ENCODE measurements at places on chromosomes 7 and 10.

DNA sequence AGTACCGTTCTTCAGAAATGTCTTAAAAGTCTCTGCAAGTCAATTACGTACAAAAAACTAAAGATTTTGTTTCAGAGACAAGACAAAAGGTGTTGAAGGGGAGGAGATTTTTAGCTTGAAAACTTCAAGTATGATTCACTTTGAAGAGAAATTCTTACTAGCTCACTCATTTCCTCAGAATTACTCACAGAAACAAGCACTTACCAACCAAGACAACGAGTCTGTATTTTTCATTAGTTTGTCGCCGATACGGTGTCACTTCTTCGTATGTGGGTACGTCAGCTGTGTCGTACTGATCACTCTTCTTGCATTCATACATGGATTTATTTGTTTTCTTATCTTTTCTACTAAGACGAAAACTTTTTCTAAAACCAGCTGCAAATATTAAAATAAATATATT is 90.6 kb upstream of the ODAD2 start:
- DNase-seq: no peak

DNA sequence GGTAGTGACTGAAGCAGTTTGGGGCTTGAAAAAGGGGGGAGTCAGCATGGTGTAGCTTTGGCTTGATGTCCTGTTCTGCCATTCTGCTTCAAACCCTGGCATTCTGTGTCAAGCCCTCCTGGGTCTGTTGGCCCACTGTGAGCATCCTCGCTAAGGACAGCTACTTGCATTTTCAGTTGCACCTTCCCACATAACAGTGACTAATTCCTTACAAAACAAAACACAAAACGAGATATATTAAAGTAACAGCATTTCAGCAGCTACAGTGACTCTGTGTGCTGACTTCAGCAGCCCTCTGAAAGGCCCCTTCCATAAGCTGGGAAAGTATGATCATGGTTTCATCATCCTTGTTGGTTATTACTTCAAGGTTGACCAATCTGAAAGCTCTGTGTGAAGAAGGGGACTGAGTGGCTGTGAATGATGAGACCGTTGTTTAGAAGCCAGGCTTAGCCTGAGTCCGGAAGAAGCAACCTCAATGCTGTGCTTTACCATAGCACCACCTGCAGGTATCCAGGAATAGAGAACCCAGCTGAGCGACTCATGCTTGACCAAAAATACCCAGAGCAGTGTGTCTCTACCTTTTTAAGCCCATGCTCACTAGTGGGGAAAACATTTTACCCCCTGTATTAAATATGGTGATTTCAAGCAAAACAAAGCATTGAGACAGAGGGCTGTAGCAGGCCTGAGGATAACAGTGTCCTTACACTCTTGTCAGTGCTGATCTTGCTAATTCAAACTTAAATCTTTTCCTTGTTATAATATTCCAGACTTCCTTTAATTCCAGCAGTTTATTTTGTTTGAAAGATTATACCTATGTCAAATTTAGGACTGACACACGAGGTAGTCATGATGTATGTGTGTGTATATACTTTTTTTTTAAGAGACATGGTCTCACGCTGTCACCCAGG is 42.6 kb upstream of the CC2D2B start:
- no peak for DNase-seq

DNA sequence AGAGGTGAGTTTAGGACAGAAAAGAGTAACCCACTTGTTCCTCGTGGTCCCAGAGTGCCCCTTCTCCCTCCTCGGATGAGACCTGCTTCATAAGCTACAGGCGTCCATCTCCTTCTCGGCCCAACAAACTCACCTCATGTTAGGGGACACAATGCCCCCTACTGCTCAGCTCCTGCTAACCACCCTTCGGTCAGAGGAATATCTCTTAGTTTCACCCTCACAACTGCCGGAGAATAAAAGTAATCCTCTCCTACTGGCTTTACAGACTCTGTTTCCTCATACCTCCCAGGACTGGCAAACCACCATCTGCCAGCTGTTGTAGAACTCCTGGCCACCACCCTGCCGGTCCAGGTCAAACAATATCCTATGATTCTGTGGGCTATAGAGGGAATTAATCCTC is 3.2 kb downstream of the AKR1B15 start:
- DNase-seq: no peak

DNA sequence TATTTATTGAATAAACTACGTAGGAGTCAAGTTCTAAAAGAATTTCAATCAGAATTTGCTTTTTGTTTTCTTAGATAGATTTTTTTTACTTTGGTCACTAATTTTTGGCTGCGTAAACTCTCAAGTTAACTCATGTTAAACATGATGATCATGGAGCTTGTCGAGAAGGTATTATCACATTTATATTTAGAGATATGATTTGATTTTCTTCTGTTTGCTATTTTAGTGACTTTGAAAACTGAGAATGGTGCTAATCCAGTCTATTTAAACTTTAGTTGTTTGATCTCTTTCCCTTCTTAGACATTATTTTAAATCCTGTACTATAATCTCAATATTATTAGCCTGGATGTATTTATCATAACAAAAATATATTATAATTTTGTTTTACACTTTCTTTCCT is 179.4 kb upstream of the SEMA3C start:
- DNase-seq: no peak

- no peak for DNase-seq
These were observed 40.9 kb downstream of the UBN2 start for GRCh38 chr7:139271718-139272628.

- no peak for DNase-seq
These were observed 47.7 kb upstream of the LYZL1 start for GRCh38 chr10:29240986-29241660.

DNA sequence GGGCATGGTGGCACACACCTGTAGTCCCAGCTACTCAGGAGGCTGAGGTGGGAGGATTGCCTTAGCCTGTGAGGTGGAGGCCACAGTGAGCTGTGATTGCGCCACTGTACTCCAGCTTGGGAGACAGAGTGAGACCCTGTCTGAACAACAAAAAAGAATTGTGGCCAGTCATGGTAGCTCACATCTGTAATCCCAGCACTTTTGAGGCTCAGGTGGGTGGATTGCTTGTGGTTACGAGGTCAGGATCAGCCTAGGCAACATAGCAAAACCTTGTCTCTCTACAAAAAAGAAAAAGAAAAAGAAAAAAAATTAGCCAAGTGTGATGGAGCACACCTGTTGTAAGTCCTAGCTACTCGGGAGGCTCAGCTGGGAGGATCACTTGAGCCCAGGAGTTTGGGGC is 22.8 kb downstream of the MARCHF5 start:
- no peak for DNase-seq

DNA sequence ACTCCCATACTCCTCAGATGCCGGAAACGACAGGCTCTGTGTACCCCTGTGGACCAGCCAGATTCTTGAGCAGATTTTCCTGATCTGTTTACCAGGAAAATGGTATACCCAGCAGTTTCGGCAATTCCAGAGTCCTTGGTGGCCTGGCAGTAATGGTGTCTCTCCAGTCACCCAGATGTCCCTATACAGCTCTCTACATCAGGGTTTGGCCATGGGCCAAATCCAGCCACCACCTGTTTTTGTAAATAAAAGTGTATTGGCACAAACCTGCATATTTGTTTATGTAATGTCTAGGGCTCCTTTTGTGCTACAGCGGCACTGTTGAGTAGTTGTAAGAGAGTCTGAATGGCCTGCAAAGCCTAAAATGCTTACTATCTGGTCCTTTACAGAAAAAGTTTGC is 491.3 kb downstream of the RPS24 start:
- DNase-seq: no peak

- DNase-seq: no peak
These were observed 624 bp upstream of the ZNF783 start for GRCh38 chr7:149261316-149261828.

DNA sequence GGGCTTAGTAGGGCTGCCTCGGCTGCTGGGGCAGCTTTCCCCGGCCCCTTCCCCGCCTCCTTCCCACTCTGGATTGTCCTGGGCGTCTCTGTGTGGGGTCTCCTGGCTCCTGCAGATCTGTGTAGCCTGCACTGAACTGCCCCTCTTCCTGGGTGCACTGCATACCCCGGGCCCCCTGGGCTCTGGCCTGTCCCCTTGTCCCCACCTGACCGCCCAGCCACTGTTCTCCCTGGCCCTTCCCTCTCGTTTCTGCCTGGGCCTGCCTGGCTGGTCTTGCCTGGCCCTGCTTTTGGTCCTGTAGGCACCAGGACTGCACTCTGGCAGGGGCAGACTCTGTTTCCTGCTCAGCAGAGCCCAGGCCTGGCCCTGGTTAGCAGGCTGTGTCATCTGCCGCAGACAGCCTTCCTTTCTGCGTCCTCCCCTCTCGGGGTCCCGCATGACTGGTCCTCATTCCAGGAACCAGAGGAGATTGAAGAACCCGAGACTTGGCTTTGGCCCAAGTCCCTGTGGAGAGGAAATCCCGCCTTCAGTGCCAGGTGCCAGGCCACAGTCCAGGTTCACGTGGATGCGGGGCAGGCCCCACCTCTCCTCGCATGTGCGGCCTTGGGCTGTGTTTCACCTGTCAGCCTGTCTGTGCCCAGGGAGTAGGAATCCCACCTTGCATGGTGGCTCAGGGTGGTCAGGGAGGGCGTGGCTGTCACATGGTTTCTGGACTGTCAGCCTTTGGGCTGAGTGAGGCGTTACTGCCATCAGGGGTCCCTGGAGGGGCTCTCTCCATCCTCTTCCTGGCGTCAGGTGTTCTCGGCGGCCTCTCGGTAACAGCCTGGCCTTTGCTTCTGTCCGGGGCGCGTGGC is 9.2 kb downstream of the INPP5A start:
- no peak for DNase-seq

Measured in stimulated activated CD8-positive, alpha-beta memory T cell treated with anti-CD3 and anti-CD28 coated beads, Interleukin-2, amount 100 ng/mL, for 1 hour (primary cell).